ENCODE measurements at places on chromosomes 2 and 18. TPM values are rescaled to one million over a fixed set of nuclear protein-coding genes. Genes with fewer than 3 reads are reported as not detected.

Gene LYPD1
- total RNA-seq: 3.6 TPM

- peak; percentile 9 for DNase-seq
Measured at GRCh38 chr2:223315813-223316212, 263.8 kb downstream of the KCNE4 start.

DNA sequence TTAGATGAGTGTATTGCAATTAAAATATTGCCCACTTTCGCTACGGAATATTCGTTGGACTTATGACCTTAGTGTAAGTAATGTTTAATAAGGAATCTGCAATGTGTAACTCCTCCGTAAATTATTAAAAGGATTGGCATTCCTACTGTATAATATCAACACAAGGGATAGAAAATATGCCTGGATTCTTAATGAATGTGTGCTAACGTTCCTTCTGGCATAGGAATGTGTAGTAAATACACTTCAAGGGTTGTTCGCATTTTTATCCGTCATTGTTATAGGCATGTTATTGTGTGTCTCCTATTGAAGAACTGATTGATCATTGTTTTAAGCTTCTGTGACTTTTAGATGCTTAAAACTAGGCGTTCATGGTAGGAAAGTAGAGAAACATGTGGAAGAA, 134.5 kb downstream of the NEDD4L start:
- no peak for DNase-seq

Gene CXCR1
- 0.31 TPM for total RNA-seq

- peak; percentile 34 for DNase-seq
Measured at GRCh38 chr2:101150306-101151145, 656 bp downstream of the TBC1D8 start.

- peak; percentile 32 for DNase-seq
Measured at GRCh38 chr2:38245114-38245641, 131.9 kb downstream of the ATL2 start.

DNA sequence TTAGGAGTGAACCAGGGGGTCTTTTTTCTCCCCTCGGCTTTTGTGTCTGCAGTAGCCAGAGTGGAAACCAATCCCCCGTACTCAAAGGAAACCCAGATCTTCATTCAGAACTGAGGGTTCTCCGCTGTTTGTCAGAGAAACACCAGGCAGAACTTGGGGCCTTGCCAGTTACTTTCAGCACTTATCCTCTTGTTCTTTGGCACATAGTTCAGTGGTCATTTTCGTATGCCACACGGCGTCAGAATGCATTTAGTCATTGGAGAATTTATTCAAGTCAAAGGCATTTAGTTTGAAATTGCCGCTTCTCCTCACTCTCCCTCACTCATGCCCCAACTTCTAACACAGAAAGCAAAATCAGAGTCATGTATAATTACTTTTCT, 102.9 kb downstream of the CABLES1 start:
- DNase-seq: no peak

DNA sequence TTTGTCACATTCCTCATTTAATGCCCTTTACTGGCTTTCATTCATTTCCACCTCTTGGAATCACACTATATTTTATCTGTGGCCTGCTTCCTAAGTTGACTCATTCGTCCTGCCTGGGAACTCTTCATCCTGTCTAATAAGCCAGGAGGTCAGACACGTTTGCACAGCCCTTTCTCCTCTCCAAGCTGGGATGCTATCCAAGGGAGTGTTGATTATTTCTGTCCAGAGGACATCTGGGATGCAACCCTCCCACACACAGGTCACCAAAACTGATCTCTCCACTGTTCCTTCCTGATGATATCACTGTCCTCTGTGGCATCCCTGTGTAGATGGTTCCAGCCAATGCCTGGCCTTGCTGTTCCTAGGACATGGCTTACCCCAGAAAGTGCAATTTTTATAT, 79.8 kb upstream of the NOSTRIN start:
- peak; percentile 33 for DNase-seq

DNA sequence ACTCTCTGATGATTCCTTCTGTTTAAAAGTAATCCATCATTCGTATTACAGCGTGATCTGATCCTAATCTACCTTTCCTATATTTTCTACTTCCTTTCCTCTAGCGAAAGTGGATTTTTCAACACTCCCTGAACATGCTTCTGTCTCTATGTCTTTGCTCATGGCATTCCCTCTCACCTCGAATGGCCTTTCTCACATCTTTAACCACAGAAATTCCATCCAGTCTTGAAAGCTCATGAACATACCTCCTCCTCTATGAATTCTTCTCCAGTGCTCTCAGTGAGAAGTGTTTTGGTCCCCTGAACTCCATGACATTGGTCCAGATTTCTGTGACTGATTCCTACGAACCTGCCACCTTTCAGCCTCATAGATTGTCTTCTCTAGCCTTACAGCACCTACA, 323.2 kb downstream of the RAD51AP2 start:
- DNase-seq: no peak

Gene EGR4
- not detected for total RNA-seq

GRCh38 chr2:148201075-148202004, 180.4 kb downstream of the MBD5 start:
- DNase-seq: peak; percentile 19

GRCh38 chr2:240759459-240759858, 60.6 kb downstream of the KIF1A start:
- DNase-seq: no peak

- no peak for DNase-seq
Measured at GRCh38 chr2:1210352-1210751, 202.9 kb upstream of the TPO start.

- DNase-seq: no peak
Measured at GRCh38 chr2:8989536-8990079, 13.9 kb downstream of the MBOAT2 start.

Gene UGT1A4
- total RNA-seq: 1.6 TPM

GRCh38 chr2:201484805-201485204, 33.3 kb downstream of the STRADB start:
- peak; percentile 3 for DNase-seq

- no peak for DNase-seq
Measured at GRCh38 chr2:109218087-109218791, 89.2 kb downstream of the SH3RF3 start.

Gene TM4SF20
- total RNA-seq: not detected

GRCh38 chr2:29796446-29796845, 124.9 kb downstream of the ALK start:
- no peak for DNase-seq

Gene ABCG8
- total RNA-seq: not detected

Gene TNFAIP6
- total RNA-seq: 10.8 TPM

GRCh38 chr2:64625299-64626145, 28.2 kb downstream of the SERTAD2 start:
- no peak for DNase-seq

Gene ALPP
- total RNA-seq: not detected

GRCh38 chr2:12970861-12971260, 254.1 kb downstream of the TRIB2 start:
- DNase-seq: no peak

DNA sequence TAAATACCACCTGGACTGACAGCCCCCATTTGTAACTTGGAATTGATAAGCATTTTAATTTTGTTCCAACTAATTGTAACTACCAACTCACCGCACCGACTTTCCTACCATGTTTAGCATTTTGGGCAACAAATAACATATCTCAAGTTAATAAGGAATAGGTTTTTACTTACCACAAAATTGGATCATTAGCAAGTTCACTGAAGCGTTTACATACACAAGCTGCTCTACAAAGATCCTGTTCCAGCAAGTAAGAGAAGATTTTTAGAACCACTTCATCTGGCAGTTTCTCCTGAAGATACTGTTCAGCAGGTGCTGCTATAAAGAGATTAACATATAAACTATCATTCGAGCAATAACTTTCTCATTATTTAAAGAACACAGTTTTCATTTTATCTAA, 55.7 kb downstream of the MSH6 start:
- no peak for DNase-seq

DNA sequence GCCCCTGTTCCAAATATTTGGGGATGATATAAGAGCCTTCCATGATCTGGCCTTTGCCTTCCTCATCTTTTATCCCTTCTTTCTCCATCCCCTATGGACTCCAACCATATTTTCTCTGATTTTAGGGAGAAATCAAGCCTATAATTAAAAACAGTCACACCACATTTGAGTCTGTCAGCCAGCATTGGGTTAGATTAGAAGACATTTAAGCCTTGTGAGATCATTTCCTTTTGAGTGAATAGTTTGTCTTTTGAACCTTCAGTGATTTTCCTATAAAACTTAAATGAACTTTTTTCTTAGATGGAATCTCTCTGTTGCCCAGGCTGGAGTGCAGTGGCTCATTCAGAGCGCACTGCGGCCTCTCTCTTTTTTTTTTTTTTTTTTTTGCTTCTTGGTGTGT, 7.6 kb upstream of the C18orf32 start:
- DNase-seq: no peak

- no peak for DNase-seq
Measured at GRCh38 chr18:35460736-35461161, 37.0 kb downstream of the INO80C start.

GRCh38 chr2:134386310-134386709, 132.4 kb downstream of the MGAT5 start:
- peak; percentile 57 for DNase-seq

- peak; percentile 68 for DNase-seq
Measured at GRCh38 chr18:34659579-34660517, 50.2 kb upstream of the DTNA start.

GRCh38 chr2:74131901-74132300, 15.8 kb downstream of the BOLA3 start:
- no peak for DNase-seq

DNA sequence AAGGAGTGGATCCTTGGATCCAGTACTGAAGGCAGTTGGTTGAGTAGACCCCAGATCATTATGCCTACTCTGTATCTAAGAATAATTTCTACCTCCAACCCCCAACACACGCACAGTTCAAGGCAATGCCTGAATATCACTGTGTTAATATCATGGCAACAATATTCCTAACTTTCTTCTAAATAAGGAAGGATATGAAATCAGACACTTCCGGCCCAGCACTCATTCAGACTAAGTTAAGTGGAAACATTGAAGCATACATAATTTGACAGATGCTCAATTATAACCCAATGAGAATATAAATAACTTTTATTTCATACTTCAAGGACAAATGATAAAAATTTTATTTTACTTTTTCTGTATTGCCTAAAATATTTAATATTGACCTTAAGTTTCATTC, 153.6 kb upstream of the COL3A1 start:
- DNase-seq: no peak

Gene TOGARAM2
- total RNA-seq: 0.82 TPM

DNA sequence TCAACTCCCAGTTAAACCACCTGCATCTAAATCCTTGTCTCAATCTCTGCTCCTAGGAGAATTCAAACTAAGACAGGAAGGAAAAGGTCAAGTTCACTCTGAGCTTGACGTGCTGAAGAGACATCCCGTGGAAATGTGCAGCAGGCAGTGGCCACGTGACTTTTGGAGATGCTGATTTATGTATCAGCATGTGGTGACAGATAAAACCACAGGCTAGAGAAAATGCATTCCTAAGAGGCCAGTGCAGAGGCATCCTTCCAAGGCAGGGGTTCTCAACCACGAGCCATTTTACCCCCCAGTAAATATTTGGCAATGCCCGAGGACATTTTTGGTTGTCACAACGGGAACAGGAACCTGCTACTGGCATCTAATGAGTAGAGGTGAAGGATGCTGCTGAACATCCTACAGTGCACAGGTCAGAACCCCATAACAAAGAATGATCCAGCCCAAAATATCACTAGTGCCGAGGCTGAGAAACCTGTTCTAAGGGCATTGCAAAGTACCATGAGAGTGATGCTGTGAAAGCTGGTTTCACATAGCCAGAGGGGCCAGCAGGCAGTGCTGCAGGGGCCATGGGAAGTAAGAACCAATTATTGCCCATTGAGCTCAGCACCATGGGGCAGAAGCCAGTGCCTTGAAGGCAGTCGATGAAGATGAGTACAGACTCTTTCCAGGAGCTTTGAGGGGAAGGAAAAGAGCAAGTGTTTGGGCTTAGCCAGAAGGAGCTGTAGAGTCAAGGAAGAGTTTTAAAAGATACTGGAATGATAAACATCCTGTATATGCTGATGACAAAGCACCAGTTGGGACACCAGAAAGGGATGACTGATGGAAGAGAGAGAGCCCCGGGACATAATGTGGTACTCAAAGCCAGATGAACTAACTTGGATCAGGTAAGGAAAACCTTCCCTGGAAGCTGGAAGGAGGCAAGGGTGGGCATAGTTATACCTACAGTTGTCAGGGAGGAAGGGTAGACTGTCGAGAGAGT, 174.6 kb downstream of the HAUS1 start:
- no peak for DNase-seq

Gene TUBA4B
- not detected for total RNA-seq
